BE2C (cell line): ENCODE measurements at places on chromosomes 12 and 14.

GRCh38 chr12:4143896-4144295, 129.7 kb upstream of the CCND2 start:
- no peak for DNase-seq

GRCh38 chr12:125140279-125141209, 75.3 kb downstream of the AACS start:
- DNase-seq: no peak

GRCh38 chr14:23306412-23307145, at the start of gene BCL2L2:
Gene BCL2L2, plus strand, starts transcription at chr14:23306833. Its CDS starts 935 bp downstream, at chr14:23307768.
- peak; percentile 95 for DNase-seq

DNA sequence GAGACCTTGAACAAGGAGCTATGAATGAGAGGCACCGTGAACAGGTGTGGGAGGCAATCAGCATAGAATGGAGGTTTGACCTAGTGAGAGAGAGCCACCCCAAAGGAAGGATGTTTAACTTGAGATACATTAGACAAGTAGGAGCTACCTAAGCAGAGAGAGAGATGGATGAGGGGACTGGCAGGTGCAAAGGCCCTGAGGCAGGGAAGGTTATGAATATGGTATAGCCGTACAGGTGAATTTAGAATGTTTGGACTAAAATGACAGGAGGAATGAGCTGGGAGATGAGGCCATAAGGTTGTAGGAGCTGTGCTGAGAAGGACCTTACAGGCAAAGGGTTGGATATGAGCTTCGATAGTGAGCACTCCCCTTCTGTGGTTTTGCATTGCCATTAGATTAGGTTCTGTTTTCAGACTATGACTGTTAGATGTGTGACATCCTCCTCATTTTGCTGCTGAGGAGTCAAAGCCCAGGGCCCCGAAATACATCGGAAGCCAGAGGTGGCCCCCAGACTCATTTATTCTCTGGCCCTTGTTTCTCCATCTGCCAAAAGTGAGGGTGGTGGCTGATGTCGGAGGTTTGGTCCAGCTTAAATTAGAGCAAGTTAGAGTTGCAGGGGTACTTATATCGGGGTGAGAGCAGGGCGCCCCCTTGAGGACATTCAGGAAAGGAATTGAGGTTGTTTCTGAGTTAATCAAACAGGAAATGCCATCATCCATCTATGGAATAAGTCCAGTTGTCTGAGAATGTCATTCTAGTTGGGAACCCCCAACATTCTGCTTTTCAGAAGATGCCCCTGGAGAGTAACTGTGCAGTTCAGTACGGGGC, 29.4 kb downstream of the SLC24A4 start:
- peak; percentile 23 for DNase-seq

- DNase-seq: no peak
Observed at GRCh38 chr12:2173971-2174370, 121.2 kb downstream of the CACNA1C start.

- DNase-seq: no peak
Observed at GRCh38 chr14:50533241-50533705, 904 bp upstream of the MAP4K5 start.

DNA sequence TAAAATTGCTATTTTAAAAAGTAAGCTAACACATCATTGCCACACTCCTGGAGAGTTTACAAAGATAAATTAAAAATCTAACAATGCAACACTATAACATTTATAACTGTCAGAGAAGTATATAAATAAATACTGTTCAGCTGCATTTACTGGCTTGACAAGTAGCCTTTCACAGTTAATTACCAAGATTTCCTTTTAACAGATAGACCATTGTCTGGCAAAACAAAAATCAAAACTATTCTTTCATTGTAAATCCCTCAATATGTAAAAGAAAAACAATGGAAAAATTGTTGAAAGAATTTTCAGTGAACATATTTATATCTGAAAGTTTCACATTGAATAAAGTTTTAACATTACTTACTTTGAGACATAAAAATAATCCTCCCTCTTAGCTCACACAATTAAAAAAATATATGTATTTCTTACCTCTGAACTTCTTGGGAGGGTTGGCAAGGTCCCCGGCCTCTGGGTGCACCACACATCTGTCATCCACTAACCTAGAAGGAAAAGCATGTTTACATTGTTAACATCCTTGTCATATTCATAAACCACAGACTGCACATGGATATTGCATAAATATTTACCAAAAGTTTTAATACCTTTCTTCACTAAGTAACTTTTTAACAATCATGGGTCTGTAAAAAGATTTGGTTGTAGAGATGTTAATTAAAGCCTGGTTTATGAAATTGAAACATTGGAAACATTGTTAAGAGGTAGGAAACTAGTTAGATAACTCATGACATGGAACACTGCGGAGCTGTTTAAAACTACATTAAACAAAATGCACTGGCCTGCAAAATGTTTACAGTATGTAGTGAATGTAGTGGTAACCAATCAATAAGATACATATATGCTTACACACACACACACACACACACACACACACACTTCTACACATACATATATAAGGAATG, 43.0 kb downstream of the ITPR2 start:
- DNase-seq: no peak

GRCh38 chr12:40105515-40106201, at the start of gene SLC2A13:
Gene SLC2A13, minus strand, starts transcription at chr12:40106081. Its CDS starts 273 bp downstream, at chr12:40105808.
- peak; percentile 81 for DNase-seq

GRCh38 chr14:73344319-73344718, 107.0 kb downstream of the PAPLN start:
- DNase-seq: no peak

GRCh38 chr12:97681612-97682504, 219.3 kb downstream of the RMST start:
- no peak for DNase-seq

DNA sequence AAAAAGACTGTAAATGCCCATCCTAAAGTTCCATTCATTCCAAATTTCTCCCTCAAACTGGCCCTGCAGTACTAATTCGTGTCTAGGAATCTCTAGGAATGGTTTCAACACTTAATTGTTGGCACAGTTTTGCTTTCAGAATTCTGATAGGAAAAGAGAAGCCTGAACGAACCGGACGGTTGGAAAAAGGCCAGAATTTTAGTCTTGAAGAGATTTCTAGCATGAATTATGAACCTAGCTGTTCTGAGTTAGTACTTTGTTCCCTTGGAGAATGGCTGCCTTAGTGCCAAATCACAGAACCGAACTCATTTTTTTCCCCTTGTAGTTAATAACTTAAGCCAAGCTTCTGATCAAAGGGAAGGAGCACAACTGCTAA, 262.6 kb downstream of the ADAMTS20 start:
- DNase-seq: no peak

GRCh38 chr12:42468921-42469320, 120.6 kb downstream of the PRICKLE1 start:
- no peak for DNase-seq

DNA sequence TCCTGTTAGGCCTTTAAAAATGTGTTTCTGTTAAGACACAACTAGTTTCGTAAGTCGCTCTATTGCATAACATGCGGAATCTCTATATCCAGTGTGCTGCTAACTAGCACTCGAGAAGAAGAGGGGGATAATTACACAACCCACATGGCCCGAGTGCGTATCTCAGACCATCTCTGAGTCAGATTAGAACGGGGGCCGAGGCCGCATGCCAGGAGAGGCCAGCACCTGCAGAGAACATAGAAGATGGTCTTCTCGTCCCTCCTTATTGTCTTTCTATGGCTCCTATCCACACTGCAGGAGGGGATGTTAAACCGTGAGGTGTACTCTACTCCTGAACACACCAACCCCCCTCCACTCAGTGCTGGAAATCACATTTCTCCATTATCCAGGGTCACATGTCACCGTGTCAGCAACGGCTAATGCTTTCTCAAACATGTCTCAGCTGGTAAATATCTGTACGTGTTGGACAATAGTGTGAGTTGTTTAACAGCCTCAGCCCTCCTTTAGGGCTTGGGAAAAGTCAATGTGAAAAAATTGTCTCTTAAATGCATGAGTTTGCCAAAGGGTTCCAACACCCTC, 56.3 kb downstream of the CCDC88C start:
- DNase-seq: no peak

DNA sequence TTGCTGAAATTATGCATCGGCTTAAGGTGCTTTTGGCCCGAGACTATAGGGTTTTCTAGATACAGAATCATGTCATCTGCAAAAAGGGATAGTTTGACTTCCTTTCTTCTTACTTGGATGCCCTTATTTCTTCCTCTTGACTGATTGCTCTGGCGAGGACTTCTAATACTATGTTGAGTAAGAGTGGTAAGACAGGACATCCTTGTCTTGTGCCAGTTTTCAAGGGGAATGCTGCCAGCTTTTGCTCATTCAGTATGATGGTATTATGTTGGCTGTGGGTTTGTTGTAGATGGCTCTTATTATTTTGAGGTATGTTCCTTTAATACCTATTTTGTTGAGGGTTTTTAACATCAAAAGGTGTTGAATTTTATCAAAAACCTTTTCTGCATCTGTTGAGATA, 8.3 kb downstream of the BMAL2 start:
- DNase-seq: no peak

DNA sequence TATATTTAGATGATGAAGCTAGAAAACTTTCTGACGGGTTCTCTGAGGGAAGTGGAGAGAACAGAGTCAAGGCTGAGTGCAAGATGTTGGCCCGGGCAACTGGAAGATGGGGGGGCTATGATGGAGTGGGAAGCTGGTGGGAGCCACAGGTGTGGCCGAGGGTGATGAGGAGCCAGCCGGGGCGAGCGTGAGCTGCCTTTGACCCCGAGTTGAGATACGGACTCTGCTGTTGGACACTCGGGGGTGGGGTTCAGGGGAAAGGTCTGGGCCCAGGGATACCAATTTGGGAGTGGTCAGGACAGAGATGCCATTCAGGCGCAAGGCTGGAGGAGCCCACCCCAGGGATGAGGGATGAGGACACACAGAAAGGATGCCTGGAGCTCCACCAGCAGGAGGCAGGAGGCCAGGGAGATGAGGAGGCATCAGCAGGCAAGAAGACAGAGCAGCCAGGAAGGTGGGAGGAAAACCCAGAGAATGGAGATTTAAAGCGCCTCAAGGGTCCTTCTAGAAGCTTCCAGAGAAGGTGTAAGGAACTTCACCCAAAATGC, 9.0 kb downstream of the SCARB1 start:
- DNase-seq: no peak

GRCh38 chr12:52327830-52328500, 6.8 kb upstream of the KRT83 start:
- no peak for DNase-seq

DNA sequence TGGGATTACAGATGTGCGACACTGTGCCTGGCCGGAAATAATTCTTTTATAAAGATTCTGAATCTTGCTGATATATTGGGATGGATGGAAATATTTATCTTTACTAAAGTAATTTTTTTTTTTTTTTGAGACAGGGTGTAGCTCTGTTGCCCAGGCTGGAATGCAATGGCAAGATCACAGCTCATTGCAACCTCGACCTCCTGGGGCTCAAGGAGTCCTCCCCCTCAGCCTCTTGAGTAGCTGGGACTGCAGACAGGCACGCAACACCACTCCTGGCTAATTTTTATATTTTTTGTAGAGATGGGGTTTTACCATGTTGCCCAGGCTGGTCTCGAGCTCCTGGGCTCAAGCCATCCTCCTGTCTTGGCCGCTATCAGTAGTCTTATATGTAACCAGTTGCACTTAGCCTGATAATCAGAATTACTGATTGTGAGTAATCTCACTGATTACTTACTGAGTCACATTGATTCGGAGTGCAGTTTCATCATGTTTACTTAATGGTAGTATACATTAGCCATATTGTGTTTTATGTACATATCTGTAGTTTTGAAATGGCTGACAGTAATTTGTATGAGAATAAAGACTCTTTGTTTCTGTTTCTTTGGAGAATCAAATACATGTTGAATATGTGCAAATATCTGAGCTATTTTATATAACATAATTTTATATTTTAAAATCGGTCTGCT, 50.4 kb upstream of the LRTM2 start:
- DNase-seq: no peak

GRCh38 chr14:85546390-85546789, 16.4 kb downstream of the FLRT2 start:
- DNase-seq: no peak

GRCh38 chr14:103143506-103143905, 20.2 kb downstream of the TNFAIP2 start:
- DNase-seq: no peak

GRCh38 chr14:23402296-23403138, 5.6 kb downstream of the MYH6 start:
- DNase-seq: no peak

DNA sequence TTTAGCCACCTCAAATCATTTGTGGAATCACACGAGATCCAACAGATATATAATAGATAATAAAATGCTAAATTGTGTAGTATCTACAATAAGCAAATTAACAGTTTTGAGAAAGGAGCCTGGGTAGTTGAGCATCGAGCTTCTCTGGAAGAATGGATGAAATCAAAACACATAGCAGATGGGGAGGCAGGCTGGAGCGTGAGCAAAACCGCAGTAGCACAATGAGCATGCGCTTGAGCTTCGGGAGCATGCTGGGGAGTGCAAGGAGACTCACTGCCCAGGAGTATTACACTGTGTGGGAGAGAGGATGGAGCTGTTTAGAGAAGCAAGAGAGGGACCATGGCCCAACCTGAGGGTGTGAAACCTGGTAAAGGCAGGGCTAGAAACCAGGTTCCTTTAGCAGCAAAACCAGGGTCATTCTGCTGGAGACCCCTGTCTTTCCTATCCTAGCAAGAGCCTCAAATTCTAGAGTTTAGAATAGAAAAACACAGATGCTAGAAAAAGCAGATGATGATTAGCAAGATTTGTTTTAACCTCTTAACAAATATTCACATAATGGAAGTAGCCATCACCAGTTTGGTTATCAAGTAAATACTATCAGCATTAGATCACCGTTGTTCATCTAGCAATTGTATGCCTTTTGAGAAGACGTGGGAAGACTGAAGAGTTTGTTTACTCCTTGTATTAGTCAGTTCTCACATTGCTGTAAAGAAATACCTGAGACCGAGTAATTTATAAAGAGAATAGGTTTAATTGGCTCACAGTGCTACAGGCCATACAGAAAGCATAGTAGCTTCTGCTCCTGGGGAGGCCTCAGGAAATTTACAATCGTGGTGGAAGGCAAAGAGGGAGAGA, 484.8 kb downstream of the EGLN3 start:
- DNase-seq: no peak

DNA sequence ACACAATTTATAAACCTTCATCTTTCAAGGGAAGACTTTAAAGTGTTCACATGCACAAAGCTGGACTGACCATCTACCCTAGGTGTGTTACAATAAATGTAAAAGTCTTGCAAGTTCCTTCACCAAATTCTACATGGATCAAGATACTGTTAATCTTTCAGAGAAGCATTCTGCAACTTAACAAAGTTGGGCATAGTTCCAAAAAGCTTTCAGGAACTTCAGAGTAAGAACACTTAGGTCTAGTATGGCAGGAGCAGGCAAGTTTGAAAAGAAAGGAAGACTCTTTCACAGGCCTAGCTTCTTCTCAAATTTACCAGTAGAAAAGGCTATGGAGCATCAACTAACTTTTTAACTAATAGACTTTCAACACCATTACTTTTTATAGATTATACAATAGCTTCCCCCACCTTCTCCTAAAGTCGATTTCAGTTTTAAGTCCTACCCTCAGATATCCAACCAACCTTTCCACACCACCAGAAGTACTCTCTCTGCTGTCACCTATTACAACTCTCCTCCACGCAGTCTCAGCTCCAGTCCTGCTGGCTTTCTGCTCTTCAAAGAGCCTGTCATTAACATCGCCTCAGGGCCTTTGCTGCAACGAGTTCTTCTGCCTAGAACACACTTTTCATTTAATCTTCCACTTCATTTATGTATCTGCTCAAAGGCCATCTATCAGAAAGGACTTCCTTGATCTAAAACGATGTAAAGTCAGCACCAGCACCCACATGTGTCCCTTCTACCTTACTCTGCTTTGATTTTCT, 333.9 kb downstream of the CEP128 start:
- no peak for DNase-seq

GRCh38 chr14:104388011-104388521, 191.5 kb upstream of the C14orf180 start:
- DNase-seq: no peak

GRCh38 chr12:2112401-2112800, 59.6 kb downstream of the CACNA1C start:
- DNase-seq: no peak
